Thoracic aorta (tissue), 2 donors: ENCODE measurements at places on chromosomes 3 and 15. TPM values are rescaled to one million over a fixed set of nuclear protein-coding genes. Genes with fewer than 3 reads are reported as not detected.
A peak's percentile ranks its signal among the peaks of the same experiment; 100 is the strongest.

DNA sequence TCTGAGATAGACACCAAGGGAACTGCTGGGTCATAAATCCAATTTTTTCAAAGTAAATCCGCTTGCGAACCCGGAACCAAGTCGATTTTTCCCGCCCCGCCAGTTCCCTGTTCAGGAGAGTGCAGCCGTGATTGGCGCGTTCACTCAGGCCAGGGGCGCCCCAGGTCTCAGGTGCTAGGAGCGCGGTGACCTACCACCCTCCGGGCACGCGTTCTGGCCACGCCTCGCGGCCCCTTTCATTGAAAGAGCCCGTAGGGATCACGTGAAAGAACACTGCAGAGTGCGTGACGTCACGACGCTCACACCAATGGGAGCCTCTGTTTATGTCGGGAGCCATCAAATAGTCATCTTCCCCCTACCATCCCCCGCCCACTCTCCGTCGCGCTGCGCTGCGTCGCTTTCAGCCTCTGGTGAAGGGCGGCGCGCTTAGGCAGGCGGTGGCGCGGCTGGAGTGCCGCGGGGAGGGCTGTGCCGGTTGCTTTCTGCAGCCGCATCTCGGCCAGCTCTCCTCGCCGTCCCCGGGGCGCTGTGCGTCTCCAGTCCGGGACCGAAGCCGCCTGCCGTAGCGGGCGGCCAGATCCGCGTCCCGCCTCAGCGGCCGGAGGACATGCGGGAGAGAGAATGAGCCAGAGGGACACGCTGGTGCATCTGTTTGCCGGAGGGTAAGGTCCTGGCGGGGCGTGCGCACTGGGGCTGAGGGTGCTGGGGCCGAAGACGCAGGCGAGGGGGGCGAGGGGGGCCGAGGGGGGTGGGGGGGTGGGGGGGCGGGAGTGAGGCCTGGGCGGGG is at the start of gene SLC25A36:
SLC25A36 (plus strand) TSS at position 403 of the 787 bp plus-strand sequence; CDS start at position 622, 219 bp downstream.
- peak; percentile 93 for DNase-seq

Gene SLC22A13
- 2.2 TPM for total RNA-seq

Gene MKRN3
- 6.8 TPM for total RNA-seq

Gene HRH1
- 48.3 TPM for total RNA-seq

DNA sequence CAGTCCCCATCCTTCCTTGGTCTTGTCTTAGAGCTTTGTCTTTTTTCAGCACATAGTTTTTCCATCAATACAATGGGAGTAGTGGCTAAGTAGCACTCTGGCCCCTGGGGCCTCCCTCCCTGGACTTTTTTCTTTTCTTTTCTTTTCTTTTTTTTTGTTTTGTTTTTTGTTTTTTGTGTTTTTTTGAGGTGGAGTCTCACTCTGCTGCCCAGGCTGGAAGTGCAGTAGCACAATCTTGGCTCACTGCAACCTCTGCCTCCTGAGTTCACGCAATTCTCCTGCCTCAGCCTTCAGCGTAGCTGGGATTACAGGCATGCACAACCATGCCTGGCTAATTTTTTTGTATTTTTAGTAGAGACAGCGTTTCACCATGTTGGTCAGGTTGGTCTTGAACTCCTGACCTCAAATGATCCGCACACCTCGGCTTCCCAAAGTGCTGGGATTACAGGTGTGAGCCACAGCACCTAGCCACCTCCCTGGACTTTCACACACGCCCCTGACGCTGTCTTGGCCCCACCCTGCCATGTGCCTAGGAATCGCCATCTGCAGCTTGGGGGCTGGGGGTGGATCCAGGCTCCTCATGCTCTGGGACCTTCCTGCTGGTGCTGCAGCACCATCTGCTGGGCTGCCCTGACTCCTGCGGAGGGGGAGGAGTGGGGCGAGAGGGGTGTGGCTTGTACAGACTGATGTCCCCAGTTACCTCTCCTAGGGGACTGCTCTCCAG is 2.8 kb downstream of the C15orf39 start:
- peak; percentile 76 for DNase-seq

Gene EXD1
- not detected for total RNA-seq

DNA sequence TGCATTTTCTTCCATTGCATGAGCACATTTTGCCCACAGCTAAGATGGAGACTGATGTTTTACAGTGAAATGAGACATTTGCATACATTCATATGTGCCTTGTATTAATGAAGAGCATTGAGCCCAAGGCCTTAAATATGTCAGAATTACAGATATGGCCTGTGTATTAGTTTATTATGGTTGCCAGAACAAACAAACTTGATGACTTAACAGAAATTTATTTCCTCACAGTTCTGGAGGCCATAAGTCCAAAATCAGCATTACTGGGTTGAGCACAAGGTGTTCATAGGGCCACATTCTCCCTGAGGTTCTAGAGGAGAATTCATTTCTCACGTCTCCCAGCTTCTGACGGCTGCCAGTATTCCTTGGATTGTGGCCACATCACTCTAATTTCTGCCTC is 302.6 kb upstream of the TGFBR2 start:
- no peak for DNase-seq

Gene ZNF80
- total RNA-seq: not detected
